ENCODE measurements at places on chromosomes 7 and 10. TPM values are rescaled to one million over a fixed set of nuclear protein-coding genes. Genes with fewer than 3 reads are reported as not detected.

The DPYSL4 gene
- 2.3 TPM for total RNA-seq

The ZNF853 gene
- total RNA-seq = 0.97 TPM

The DLD gene
- 359 TPM for total RNA-seq

The CCDC172 gene
- not detected for total RNA-seq

The SLC26A5 gene
- not detected for total RNA-seq

Data from epithelial cell of umbilical artery (primary cell).